ENCODE measurements at places on chromosomes 12 and 14.

DNA sequence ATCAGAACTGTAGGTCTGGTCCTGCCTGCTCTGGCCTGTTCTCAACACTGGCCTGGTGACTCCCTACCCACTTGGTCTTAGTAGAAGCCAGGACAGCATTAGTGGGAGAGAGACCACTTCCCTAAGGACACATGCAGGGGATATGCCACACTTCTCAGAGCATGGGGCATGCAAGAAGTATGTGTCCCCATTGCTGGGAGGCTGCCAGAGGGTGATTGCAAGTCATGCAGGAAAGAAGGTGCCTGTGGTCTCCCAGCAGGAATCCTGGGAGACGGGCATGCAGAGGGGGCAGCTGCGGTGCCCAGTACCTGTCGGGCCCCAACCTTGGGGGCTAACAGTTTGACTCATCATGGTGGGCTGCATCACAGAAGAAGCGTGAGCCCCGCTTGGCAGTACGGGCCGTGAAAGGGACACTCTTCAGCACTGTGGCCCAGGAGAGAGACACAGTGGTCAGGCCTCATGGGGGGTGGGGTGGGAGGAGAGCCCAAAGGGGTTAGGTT lies 23.0 kb downstream of the PRPF40B start:
- no peak for DNase-seq

- no peak for DNase-seq
Measured at GRCh38 chr14:67311868-67312267, 47.7 kb downstream of the ATP6V1D start.

DNA sequence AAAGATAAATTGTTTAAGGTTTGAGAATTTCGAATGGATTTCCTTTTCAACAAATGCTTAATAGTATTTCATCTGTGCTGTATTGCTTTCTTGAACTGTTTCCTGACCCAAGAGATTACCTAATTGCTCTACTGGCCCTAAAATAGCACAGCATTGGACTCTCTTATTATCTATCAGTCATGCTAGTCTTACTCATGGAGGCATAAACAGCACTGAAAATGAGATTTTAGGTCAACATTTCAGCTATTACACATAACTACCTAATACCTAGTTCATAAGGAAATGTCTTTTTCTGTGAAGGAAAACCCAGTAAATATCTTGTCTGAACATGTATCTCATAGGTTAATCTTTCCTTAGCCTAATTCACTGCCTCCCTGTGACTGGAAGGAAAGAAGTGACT lies 4.3 kb upstream of the ABCD2 start:
- no peak for DNase-seq

DNA sequence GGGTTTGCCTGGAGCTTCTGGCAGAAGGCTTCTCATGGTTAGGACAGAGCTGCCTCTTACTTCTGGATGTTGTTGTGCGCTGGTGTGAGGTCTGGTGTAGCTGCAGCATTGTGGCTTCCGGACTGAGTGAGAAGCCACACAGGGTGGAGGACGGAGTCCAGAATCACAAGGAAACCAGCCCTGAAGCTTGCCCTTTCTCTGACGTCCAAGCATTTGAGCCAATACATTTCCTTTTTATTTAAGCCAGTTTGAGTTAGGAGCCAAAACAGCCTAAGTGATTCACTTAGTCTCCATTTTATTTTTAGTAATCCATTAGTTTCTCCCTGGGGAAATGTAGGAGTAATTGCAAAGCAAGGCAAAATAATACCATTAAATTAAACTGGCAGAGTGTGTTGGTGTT lies 402.4 kb upstream of the RGS6 start:
- no peak for DNase-seq

GRCh38 chr12:22527999-22528398 lies 16.3 kb downstream of the C2CD5 start:
- DNase-seq = no peak

GRCh38 chr14:49106741-49107667 lies 479.2 kb downstream of the RPS29 start:
- no peak for DNase-seq

- DNase-seq = no peak
Measured at GRCh38 chr14:76500480-76500879, 124.5 kb downstream of the ESRRB start.

DNA sequence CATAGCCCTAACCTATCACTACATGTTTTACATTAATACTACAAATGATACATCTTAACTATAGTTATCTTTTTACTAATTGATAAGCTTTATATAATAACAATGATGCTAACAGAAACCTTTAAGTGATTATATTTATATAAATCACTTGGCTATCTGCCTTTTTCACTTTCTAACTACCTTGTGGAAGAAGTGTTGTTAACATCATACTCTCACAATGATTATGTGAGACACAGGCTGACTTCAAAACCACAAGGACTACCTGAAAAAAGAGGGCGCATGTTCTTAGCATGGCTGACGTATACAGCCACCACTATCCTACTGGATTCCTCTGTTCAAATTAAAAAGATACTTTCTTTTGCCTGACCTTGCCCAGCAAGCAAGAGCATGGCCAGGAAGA lies 135.3 kb upstream of the SOX5 start:
- no peak for DNase-seq

GRCh38 chr14:95496690-95497259 lies 19.7 kb downstream of the SYNE3 start:
- DNase-seq = no peak

- no peak for DNase-seq
Measured at GRCh38 chr12:2615665-2616402, 178.9 kb upstream of the FKBP4 start.

GRCh38 chr12:17296882-17297281 lies 690.9 kb upstream of the LMO3 start:
- no peak for DNase-seq

GRCh38 chr14:69760810-69761209 lies 6.1 kb upstream of the SRSF5 start:
- DNase-seq = no peak

GRCh38 chr14:52873694-52874093 lies 77.2 kb downstream of the FERMT2 start:
- DNase-seq = no peak

GRCh38 chr12:54521293-54522060 lies 23.9 kb downstream of the NCKAP1L start:
- DNase-seq = peak; percentile 57

DNA sequence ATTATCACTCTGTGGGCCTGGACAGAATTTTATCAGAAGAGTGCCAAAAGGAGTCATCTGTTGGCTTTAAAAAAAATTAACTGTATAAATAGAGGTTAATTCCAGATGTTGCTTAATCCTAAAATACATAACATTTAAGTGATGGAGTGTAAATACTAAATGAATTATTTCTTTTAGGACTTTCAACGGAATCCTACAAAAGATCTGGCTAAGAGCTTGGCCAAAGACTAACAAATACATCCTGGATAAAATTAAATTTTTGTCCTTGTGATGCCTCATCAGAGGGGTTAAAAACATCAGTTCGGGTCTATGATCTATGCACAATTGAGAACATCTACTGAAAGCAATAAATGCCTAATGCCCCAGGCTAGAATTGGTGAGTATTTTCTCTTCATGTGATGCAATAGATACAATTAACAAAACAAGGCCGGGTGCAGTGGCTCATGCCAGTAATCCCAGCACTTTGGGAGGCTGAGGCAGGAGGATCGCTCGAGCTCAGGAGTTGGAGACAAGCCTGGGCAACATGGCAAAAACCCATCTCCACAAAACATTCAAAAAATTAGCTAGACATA lies 49.8 kb upstream of the RAP1B start:
- no peak for DNase-seq

DNA sequence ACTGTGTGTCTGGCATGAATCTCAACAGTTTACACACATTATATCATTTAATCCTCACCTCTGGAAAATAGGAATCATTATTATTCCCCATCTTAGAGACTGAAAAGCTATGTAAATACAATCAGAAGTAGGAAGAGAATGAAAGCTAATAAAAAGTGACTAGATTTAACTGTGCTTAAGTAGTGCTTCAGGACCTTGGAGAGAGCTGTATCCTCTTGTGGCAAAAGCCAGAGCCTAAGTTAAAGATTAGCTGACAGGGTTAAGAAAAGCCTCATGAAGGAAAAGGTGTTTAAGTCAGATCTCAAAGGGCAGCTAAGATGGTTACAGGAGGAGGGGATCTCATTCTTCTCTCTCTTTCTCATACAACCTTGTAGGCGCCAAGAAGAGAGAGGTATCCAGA lies 65.3 kb upstream of the TMEM233 start:
- no peak for DNase-seq

DNA sequence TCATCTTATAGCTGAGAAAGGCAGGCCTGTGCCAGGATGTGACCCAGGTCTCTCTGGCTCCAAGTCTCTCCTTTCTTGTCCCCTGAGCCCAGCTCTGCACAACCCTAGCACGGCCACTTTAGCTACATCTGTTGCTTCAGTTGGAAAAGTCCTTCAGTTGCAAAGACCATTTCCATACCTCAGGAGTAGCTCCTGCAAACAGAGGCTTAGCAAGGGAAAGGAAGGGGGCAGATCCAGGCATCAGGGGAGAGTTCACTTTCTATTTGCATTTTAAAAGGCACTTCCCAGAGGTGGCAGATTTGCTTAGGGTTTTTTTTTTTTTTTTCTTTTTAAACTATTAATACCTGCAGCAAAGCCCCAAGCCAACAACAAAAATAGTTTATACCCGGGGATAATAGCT lies 3.0 kb upstream of the PITPNM2 start:
- no peak for DNase-seq

- no peak for DNase-seq
Measured at GRCh38 chr12:124380796-124381455, 86.0 kb downstream of the RFLNA start.

DNA sequence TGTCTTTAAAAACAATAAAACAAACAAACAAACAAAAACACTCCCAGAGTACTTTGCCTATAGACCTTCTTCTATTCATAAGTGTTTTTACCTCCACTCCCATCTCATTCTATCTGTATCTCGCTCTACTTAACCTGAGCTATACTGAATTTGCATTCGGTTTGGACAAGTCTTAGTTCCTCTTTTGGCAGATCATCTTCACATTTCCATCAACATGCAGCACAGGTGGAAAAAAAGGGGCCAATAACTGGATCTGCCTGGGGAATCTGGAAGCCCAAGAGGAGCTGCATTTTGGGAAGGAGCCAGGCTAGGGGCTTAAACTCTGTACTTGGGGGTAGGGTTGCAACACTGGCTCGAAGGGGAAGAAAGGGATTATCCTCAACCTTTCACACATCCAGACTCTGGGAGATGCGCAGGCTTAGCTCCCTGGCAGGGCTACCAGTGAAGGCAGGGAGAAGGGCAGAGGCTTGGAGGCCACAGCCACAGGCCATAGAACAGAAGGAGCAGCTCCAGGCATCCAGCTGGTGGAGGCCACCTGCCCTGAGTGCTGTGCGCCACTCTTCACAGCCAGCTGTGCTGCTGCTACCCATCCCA lies 4.1 kb downstream of the NINJ2 start:
- DNase-seq = no peak

- no peak for DNase-seq
Measured at GRCh38 chr12:131959641-131960589, 10.2 kb downstream of the EP400 start.

DNA sequence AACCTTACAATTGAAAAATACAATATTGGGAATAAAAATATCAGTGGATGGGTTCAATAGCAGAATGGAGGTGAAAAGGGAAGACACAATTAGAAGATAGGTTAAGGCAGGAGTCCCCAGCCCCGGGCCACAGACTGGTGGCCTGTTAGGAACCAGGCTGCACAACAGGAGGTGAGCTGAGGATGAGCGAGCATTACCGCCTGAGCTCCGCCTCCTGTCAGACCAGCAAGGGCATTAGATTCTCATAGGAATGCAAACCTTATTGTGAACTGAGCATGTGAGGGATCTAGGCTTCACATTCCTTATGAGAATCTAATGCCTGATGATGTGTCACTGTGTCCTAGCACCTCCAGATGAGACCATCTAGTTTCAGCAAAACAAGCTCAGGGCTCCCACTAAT lies 27.3 kb upstream of the ST8SIA1 start:
- no peak for DNase-seq

DNA sequence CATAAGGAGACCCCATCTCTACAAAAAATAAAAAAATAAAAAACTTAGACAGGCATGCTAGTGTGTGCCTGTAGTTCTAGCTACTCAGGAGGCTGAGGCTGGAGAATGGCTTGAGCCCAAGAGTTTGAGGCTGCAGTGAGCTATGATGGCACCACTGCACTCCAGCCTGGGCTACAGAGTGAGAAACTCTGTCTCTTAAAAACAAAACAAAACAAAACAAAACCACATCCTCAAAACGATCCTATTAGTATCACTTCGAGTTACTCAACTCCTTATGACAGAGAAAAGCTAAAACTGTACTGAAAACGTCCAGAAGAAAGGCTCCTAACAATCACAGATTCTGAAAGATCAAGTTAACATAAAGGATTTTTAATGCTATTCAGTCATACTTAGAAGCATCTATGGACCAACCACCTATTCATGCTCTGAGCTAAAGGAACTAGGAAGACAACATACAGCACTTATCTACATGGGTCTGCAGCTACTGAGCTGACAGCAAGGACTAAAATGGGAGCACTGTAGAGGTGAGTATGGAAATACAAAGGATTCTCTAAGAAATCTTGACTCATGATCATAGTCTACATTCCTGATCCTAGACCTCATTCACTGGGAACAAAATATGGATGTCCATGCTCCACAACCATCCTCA lies 75.3 kb upstream of the DUSP6 start:
- peak; percentile 53 for DNase-seq

- DNase-seq = no peak
Measured at GRCh38 chr12:106122004-106122403, 16.8 kb downstream of the NUAK1 start.

GRCh38 chr12:105431537-105432100 lies 101.1 kb downstream of the C12orf75 start:
- DNase-seq = no peak

DNA sequence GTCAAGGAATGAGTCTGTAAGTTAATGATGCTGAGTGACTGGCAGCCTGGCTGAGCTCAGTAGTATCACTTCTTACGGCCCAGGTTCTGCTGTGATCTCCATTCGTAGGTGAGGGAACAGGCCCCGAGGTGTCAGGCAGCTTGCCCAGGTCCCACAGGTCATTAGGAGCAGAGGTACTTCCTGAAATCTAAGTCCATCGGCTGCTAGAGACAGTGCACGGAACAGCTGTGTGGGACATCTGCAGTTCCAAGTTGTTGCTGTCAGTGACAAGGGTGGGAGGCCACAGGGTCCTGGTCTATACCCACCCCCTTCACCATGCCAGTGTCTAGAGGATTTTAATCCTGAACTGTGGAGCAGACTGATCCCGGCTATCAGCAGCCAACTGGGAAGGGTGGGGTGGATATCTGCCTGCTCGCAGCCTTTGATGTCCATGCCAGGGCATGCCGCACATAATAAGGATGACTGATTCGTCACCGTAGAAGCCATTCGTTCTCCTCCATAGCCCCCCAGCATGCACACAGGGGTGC lies 82.3 kb upstream of the RIN3 start:
- no peak for DNase-seq

- DNase-seq = no peak
Measured at GRCh38 chr12:75986001-75986746, 45.4 kb downstream of the PHLDA1 start.

- DNase-seq = no peak
Measured at GRCh38 chr14:37865719-37866549, 270.5 kb downstream of the TTC6 start.

DNA sequence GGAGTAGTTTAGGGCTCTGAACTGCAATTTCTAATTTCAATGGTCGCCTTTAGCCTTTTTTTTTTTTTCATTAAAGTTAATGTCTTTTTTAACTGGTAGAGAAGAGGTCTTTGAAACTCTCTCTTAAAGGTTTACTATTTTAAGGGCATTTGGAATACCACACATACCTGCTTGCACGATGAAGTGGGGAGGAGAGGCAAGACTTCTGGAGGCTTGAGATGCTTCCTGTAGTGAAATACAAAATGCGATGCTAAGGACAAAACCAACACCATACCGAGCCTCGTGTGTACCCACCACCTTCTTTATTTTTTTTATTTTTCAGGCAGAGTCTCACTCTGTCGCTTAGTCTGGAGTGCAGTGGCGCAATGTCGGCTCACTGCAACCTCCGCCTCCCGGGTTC lies 57.4 kb downstream of the GLT1D1 start:
- DNase-seq = no peak
